ENCODE measurements at places on chromosomes 2 and 18.

GRCh38 chr2:102030855-102031527 is 39.2 kb downstream of the IL1R2 start:
- no peak for DNase-seq

GRCh38 chr2:146984014-146984413 is 860.8 kb upstream of the ACVR2A start:
- DNase-seq, result no peak

- DNase-seq, result no peak
Measured at GRCh38 chr18:26442126-26442525, 106.2 kb downstream of the KCTD1 start.

DNA sequence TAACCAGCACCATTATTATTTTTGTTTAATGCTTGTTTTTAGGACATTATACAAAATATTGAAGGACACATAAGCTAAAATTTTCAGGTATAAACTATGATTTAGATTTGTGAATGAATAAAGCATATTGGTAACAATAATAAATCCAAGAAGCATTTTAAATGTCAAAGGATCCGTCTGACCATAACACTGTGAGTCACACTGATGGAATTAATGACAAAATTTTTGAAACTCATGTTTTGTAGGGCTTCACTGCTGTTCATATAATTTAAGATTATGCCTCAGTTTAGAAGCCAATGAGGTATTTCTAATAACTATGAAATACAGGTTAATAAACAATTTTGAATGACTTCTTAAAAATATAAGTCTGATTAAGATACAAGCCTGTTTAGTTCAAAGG is 124.6 kb downstream of the TMEFF2 start:
- no peak for DNase-seq

DNA sequence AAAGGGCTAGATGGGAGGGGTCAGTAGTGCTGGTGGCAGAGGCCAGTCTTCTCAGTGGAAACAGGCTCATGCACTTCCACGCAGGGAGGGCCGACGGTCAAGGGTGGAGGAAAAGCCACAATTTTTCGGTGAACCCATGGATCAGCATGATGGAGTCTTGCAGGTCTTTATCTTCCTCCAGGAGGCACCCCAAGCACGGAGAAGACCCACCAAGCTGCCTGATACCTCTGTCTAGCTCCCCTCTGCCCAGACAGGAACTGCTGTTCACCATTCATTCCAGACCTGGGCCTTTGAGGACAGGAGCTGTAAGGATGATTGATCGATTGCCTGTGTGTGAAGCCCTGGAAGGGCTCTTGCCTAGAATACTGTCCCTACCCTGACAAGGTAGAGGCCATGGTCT is 2.8 kb upstream of the LRRFIP1 start:
- DNase-seq, result no peak

DNA sequence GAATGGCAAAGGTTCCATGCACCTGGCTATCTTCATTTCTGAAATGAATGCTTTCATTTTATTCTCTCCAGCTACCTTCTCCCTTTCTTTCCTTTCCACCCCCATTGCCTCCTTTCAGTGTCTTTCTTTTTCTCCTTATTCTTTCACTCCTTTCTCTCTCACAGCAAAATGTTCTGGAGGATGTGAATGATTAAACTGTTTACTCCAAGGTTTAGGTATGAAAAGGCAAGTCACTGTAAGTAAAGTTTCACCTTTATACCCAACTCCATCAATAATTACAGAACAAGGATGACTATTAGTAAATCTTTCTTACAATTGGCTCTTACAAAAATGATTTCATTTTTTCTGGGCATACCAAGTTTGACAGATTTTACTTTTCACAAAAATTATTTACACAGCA is 4.3 kb downstream of the PAX8 start:
- DNase-seq, result no peak

DNA sequence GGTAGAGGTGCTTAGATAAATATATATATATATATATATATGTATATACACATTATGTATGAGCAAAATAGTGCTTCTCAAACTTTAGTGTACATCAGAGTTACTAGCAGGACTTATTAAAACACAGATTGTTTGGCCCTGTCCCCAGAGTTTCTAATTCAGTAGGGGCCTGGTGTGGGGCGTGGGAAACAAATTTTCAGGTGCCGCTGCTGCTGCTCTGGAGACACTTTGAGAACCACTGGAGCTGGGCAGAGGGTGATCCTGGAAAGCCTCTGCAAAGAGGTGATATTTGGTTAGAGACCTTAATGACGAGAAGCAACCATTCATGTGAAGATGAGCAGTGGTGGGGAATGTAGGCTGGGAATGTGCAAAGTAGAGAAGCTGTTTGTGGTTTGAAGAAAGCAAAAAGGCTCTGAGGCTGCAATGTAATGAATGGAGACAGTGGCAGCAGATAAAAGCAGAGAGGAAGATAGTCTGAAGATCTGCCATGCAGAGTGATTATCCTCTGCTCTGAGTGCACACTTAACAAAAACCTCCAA is 142.9 kb downstream of the PLCL1 start:
- DNase-seq, result no peak

- DNase-seq, result no peak
Measured at GRCh38 chr2:9752441-9753275, 90.6 kb upstream of the TAF1B start.

DNA sequence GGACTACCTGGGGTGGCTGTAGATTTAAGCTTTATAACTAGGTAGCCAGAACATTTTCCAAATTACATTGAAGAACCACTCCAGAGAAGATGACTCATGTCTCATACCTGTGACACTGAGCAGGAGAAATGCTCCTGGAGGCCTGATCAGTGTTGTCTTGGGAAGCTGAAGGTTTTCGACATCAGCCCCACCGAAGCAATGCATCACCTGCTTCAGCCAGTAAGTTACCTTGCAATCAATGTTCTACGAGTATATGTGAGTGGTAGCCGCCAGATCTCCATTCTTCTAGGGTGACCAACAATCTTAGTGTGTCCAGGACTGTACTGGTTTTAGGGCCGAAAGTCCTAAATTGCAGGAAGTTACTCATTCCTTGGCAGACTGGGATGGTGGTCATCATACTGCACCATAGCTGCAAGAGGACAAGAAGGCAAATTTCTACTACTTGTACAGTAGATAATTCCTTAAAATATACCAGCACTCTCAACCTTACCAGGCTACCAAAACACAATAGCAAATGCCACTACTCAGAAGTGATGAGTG is 109.3 kb upstream of the LINC00305 start:
- no peak for DNase-seq

DNA sequence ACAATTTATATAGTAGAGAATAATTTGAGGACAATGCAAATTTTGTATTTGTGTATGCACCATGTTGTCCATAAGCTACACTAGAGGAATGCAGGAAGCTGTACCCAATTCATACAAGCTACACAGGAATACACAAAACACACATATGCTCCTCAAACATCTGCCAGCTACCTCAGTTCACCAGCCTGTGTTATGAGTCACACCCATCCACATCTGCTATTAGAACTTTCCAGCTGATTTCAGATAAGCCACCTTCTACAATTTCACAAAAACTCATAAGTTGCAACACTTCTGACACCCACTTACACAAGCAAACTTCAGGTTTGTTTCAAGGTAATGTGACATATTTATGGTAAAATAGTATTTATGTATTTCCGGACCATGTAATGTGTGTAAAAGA is 438.9 kb downstream of the SATB2 start:
- DNase-seq, result no peak

GRCh38 chr2:151721161-151721560 is 13.1 kb downstream of the NEB start:
- DNase-seq, result no peak

DNA sequence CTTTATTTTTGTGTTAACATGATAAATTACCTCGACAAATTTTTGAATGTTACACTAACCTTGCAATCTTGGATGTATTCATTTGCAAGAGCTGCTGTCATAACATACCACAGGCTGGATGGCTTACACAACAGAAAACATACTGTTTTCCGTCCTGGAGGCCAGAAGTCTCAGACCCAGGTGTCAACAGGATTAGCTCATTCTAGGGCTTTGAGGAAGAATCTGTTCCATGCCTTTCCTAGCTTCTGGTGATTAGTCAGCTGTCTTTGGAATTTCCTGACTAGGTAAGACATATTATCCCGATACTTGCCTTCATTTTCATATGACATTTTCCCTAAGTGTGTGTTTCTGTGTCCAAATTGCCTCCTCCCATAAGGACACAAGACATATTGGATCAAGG is 188.6 kb upstream of the CDH19 start:
- no peak for DNase-seq

- DNase-seq, result no peak
Measured at GRCh38 chr2:54386585-54386984, 69.5 kb upstream of the SPTBN1 start.

DNA sequence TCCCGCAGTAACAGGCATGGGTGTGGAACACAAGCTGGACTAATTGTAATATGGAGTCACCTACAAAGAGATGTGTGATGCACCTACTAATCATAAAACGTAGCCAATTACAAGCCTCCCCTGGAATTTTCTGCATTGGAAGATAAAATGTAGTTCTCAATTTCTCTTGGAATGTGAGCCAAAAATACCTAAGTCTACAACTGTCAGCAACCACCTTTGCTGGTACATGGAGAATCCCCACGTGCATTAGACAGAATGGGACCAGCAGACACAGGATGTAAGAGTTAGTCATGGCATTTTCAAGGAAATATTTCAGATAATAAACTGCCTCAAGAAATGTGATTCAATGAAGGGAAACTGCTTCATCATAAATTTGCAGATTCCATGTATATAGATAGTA is 85.6 kb upstream of the DCC start:
- no peak for DNase-seq

- DNase-seq, result no peak
Measured at GRCh38 chr2:162002623-162003235, 71.3 kb downstream of the DPP4 start.

DNA sequence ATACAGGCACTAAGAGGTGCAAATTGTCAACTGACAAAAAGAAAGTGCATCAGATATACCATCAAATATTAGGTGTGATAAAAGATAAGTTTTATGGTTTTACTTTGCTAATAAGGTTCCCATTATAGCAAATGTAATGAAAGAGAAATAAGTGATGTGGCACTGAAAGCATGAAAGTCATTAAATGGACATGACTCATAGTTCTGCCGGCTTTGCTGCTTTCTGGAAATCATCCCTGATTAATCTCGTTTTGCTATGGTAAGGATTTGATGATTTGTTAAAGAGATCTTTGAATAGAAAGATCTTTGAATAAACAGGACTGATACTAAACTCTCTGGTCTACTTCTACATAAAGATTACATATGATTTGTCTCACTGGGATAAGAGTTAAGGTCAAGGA is 72.7 kb downstream of the CLIP4 start:
- DNase-seq, result no peak

DNA sequence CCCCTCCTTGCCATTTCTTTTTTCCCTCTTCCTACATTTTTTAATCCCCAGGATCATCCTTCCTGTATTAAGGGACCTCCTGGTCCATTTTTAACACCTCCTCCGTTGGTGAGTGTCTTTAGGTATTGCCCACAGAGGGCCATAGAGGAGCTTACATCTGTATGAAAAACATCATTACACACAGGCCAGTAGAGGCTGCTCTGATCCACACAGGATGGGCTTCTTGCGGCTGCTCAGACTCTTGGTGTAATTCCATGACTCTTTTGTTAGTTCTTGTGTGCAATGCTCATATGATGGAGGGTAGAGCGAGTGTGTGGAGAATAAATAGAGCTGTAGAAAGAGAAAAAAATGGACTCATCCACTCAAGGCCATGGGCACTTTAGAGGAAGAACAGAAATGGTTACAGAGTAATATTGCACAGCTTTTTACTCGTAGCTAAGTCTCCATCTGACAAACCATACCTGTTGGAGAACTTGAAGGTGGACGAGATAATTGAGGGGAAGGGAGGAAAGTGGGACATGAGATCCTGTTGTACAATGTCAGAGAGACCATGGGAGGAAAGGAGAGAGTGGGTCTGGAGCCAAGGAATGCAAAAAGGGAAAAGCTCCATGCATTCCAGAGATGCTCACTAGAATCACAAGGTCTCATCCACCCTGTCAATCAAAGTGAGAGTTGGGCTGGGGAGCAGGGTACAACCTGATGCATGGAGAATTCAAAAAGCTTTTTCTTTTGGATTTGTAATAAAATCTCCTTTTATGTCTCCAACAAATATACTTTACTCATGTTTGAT is 129.7 kb upstream of the TNP1 start:
- no peak for DNase-seq

- DNase-seq, result no peak
Measured at GRCh38 chr2:98277162-98277859, 68.9 kb upstream of the CNGA3 start.

- DNase-seq, result no peak
Measured at GRCh38 chr2:74742471-74742870, 88.4 kb downstream of the SEMA4F start.

GRCh38 chr18:31138709-31139108 is 23.9 kb downstream of the DSC1 start:
- no peak for DNase-seq

GRCh38 chr2:146214394-146214929 is 1630.4 kb upstream of the ACVR2A start:
- DNase-seq, result no peak

GRCh38 chr2:101843471-101843870 is 146.0 kb downstream of the MAP4K4 start:
- no peak for DNase-seq

GRCh38 chr2:111238296-111238695 is 117.6 kb downstream of the BCL2L11 start:
- DNase-seq, result no peak

DNA sequence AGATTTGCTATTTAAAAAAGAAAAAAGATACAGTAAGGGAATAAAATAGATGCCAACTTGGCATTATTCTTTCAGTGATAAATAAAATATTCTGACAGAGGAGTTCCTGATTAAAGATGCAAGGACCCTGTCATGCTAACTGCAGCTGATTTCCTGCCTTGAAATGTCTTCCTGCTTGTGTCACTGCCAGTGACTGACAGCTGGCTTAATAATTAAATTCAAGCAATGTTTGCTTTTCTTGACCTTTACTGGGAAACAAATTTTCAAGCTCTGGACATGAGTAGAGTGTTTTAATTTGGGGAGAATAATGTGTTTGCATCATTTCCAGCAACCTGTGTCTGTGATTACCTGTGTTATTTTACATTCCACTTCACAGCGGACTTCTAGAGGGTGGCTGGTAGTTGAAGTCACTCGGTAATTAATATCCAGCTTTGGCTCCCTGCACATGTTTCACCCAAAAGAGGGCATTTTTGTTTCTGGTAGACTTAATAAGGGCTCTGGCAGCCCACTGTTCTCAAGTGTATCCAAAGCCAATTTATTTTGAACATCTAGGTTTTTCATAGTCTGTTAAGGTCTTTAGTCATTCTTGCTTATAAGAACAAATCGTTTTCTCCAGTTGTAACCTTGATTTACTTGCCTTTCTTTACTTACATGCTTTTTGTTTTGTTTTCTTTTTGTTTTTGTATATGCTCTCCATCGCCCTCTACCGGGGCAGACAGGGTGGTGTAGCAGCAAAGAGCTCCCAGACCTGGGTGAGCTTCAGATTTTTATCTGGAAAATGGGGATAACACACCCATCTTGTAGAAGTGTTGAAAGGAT is 48.5 kb upstream of the PROKR1 start:
- no peak for DNase-seq

DNA sequence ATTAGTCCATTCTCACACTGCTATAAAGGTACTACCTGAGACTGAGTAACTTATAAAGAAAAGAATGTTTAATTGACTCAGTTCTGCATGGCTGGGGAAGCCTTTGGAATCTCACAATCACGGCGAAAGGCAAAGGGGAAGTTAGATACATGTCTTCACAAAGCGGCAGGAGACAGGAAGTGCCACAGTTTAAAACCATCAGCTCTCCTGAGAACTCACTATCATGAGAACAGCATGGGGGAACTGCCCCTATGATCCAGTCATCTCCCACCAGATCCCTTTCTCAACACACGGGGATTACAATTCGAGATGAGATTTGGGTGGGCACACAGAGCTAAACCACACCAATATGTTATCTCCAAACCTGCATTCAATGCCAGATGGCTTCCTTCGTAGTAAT is 716.1 kb downstream of the DCC start:
- no peak for DNase-seq

Measured in ascending aorta (tissue), 2 donors.